ENCODE measurements at places on chromosomes 16 and 17.

- DNase-seq: peak; percentile 7
Measured at GRCh38 chr16:10668322-10669045, 26.2 kb downstream of the TEKT5 start.

- DNase-seq: no peak
Measured at GRCh38 chr17:60087882-60088669, 9.4 kb upstream of the HEATR6 start.

GRCh38 chr17:4204710-4205173, 59.0 kb downstream of the ANKFY1 start:
- DNase-seq: no peak

DNA sequence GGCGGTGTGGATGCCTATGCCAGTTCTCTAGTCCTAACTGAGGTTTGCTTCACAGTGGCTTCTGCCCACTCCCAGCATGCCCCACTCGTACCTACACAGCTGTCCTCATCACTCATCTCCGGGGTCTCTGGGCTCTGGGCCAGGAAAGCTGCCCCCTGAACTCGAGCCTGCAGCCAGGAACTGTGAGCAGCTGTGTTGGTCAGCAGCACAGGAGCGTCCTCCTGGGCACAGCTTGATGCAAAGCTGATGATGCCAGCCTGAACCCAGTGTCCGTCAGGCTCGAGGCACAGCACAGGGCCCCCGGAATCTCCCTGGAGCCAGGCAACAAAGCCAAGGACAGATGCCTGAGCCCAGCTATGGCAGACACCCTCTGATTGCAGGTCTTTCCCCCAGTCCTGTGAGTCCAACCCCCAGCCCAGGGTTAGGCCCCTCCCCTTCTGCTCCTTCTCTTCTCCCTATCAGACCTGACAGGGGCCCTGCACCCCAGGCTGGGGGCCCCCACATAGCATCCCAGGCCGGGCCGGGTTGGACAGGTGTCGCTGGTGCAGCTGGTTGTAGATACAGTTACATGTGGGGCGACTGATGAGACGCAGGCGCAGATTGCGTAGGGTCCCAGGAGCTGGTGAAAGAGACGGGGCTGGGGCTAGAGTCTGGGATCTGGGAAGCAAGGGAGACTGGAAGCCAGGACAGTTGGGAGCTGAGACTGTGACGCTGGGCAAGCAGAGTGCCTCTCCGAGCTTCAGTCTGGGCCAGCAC, 2.7 kb downstream of the PRSS53 start:
- no peak for DNase-seq

DNA sequence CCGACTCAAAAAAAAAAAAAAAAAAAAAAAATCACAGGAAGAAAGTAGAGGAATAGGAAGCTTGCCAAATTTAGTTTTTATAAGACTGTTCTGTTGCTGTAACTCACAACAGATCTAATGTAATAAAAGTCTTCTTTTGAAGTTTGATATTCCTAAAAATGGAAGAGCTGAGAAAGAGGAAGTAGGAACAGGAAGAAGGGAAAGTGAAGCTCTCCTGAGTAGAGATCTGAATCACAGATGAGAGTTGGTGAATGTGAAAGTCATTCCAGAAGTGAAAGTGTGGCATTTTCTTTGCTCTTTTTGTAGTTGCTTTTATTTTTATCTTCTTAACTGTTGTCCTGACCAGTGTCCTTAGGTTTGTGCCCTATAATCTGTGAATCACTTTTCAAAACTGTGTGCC, 2.1 kb downstream of the NMT1 start:
- DNase-seq: no peak

DNA sequence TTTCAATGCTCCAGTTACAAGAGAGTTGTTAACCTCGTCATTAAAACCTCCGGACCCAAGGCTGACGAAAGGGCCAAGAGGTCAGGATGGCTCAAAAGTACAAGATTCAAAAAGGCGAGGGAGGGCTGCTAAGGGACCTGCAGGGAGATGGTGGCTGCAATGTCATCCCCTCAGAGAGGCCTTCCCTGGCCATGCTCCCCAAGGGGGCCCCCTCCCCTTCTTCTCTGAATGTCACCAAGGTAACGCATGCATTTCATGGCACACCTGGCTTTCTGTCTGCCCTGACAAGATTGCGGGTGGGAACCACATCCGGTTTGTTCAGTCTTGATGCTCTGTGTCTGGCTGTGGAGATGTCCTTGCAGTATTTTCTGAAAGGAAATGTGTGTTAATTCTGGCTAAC, 89.9 kb downstream of the C16orf78 start:
- no peak for DNase-seq

- DNase-seq: no peak
Measured at GRCh38 chr17:59616253-59616920, 3.3 kb upstream of the CLTC start.

DNA sequence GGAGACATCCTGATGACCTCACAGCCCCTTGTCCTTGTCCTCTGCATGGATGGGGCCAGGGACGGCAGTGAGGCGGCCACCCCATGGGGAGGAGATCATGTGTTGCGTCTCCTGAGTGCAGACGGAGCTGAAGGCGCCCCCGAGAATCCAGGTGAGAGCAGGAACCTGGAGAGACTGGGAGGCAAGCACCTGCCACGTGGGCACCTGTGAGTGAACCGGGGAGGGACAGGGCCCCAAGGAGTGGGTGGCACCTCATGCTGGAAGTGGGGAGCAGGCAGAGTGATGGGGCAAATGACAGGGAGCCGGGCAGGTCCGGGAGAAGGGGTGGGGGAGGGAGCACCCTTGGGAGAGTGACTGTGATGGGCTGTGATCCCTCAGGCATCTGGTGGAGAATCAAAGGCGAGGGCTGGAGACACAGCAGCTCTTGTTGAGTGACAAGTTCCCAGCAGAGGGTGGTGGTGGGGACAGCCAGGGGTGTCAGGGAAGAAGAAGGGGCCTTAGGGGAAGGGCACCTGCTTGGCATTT, 174.3 kb upstream of the CHMP6 start:
- no peak for DNase-seq

DNA sequence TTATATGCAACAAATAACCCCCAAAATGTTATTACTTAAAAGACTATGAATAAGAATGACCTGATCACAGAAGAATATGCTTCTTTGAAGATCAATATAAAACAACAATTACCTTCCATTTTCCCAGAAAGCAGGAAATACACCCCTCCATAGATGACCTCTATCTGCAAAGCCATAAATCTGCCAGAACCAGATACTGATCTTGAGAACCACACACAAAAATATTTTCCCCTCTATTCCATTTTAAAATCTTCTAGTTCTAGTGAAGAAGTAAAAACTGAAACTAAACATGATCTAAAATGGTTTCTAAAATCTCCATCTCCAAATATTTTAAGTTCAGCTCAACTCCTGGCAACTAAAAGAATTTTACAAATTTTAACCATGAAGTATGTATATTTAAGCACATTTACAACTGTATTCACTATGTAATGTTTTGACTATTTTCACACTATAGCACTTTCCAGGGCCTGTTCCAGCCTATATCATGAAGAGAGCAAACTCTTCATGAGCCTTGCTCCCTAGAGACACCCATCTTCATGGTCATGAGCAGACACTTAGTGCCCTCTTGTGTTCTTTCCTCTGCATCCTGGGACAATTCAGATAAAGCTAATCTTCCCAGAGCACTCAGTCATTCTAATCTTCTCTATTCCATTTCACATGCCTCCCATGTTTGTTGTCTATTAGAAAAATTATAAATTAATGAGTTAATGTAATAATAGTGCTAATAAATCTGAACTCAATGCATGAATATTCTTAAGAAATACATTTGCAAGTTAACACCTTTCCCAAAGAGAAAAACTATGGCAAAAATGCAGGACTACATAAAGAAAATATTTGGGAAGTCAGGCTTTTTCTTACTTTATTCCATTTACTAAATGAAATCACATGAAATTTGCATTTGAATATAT, 87.0 kb downstream of the HELZ start:
- DNase-seq: no peak

- no peak for DNase-seq
Measured at GRCh38 chr16:65876624-65877023, 489.9 kb upstream of the CDH5 start.

DNA sequence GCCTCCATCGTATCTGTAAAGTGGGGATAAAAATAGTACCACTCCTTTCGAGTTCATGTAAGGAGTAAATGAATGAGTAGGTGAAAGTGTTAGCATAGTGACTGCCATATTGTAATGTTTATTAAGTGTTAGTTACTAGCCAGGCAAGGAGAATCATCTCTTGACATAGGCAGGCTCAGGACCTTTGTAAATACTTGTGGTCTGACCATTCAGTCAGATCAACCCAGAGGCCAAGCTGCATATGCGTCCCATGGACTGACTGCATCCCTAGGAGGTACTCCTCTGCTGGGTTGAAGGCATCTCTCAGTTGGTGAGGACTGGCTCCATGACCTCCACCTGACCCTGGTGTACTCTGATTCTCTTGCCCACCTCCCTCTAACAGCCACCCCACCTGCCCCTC, 40.5 kb upstream of the CDRT4 start:
- DNase-seq: no peak

DNA sequence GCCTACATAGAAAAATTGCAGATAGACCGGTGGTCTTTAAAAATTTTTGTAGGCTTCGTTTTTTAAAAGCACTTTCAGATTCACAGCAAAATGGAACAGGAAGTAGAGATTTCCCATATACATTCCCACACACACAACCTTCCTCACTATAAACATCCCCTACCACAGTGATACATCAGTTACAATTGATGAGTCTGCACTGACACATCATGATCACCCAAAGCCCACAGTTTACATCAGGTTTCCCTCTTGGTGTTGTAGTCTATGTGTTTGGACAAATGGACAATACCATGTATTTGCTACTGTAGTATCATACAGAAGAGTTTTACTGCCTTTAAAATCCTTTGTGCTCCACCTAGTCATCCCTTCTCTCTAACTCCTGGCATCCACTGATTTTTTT, 113.9 kb upstream of the ADAMTS18 start:
- DNase-seq: no peak

DNA sequence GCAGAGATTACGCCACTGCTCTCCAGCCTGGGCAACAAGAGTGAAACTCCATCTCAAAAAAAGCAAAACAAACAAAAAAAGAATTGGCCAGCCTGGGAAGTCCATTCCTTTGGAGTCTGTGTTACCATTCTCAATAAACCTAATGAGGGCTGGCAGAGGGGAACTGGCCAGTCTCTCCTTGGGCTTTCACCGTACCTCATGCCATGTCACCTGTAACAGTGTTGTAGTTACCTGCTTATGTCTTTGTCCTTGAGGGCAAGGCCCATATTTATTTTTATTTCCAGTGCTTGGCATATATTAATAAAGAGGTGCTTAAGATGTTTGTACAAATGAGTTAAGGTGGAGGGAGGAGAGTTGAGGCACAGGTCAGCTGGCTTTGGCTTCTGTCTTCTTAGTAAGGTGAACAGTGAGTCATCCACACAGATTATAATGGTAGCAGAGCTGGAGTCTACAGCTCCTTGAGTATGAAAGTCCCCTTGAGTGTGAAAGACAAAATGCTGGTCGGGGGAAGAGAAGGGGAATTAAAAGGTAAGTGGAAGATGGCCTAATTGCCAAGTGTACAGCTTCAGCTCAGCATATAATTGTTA, 8.4 kb downstream of the C1QBP start:
- DNase-seq: no peak

GRCh38 chr17:42832213-42832933, 824 bp upstream of the PSME3 start:
- DNase-seq: no peak

DNA sequence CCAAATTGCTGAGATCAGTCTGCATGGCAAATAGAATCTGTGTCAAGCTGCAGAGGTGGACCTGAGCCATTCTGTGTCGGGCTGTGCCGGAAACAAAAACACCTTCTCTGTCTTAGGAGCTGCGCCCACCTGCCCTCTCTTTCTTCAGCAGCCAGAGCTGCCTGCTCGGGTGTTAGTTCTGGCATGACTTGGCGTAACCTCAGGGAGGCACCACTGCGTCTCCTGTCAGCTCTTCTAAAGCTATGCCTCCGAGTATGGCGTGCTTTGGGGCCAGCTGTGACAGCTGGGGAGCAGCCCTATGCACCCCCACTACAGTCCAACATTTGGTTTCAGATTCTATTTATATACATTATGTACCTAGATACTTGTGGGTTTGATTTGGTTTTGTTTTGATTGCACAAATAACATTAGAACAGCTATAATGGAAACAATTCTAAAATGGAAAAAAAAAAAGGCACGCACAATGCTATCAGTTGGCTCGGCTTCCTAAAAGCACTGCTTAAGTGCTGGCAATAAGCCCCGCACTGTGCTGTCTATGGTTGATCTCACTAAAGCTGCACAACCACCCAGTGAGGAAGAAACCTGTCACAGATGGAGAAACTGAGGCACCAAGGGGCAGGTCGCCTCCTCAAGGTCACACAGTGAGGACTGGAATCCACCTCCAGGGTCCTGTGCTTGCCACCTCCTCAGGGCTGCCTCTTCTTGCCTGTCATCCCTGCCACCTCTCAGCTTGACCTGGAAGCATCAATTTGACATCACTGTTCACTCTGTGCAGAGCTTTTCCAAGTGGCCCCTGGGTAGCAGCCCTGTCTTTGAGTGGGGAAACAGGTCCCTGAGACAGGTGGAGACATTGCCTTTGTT, 18.7 kb upstream of the ADGRG1 start:
- no peak for DNase-seq

DNA sequence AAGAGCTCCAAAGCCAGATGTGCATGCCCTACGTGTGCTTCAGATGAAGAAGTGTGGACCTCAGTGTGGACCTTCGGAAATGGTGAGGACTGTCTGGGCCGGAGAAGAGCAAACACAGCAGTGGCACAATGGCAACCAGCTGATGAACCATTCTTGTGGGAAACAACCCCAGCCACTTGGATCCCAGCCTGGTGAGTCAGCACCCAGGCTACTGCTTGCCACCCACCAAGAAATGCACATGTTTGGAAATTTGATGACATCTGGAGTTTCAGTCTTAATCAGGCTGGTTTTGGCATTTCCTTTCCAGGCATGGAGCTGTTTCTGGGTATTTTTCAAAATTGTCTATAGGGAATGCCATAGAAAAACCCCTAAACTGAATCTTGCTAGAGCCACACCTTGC, 42.7 kb downstream of the DYNLRB2 start:
- no peak for DNase-seq

DNA sequence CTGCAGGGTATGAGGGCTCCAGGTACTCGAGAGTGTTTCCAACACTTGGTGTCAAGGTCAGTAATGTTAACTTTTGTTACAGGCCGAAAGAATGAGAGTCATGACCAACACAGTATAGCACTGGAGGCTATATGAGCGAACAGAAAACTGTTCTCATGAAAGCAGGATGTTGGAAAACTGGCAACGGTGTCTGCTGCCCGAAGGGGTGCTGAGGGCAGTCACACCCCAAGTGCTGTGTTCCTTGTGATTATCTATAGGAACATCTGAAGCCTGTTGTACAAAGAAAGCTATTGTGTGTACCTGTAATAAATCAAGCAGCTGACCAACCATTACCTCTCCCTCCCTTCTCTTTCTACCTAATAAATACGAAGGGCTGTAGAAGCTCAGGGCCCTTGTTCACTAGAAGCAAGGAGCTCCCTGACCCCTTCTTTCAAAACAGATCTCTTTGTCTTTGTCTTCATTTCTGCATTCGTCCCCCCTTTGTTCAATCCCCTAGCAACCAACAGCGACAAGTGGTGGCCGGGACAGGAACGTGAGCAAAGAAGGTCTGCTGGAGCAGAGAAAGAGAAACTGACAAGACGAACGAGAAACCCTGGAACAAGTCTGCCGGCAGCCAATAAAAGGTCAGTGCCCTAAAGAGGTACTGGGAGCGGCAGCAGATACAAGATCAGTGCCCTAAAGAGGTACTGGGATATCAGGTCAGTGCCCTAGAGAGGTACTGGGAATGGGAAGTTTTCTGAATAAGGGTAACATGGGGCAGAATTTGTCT, 7.6 kb downstream of the CD300LD start:
- no peak for DNase-seq

- DNase-seq: no peak
Measured at GRCh38 chr16:31916056-31916488, 42.5 kb downstream of the ZNF267 start.
